ENCODE measurements at places on chromosomes 16 and 17.

- no peak for DNase-seq
Observed at GRCh38 chr16:50594308-50595260, 46.4 kb downstream of the NKD1 start.

GRCh38 chr17:29642171-29642611 lies 19.5 kb upstream of the CORO6 start:
- no peak for DNase-seq

DNA sequence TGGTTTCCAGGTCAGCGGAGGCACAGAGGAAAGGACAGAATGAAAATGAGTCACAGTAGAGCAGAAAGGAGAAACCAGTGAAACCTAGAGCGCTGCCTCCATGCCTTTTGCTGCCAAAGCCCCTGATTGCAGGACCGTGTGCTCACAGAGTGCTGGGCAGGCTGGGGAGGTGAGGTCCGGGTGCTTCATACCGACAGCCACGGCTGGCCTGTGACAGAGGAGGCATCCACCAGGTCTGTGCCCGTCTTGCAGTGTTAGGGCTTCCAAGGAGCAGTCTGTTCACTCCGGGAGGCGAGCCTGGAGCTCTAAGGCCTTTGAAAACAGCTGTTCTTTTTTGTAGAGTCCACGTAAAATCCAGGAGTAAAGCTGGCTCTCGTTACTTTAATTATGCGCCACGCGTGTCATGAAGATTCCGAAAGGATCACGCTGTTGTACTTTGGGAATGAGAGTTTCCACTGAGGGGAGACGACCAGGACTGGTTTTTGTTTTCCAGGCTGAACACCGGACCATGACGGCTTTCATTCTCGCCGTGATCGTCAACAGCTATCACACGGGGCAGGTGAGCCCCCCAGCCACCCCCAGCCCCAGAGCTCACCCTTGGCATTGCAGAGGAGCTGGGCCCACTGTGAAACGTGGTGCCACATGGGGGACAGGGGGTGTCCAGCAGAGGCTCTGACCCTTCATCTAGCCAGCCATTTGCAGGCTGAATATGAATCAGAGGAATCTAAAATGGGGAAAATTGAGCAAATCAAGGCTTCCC lies 108.5 kb upstream of the CHMP6 start:
- DNase-seq, result no peak

GRCh38 chr17:68662037-68662432 lies 60.9 kb upstream of the FAM20A start:
- no peak for DNase-seq

GRCh38 chr17:74148446-74148845 lies 55.0 kb upstream of the RPL38 start:
- DNase-seq, result no peak

- no peak for DNase-seq
Observed at GRCh38 chr16:79784007-79784406, 183.5 kb upstream of the MAF start.

DNA sequence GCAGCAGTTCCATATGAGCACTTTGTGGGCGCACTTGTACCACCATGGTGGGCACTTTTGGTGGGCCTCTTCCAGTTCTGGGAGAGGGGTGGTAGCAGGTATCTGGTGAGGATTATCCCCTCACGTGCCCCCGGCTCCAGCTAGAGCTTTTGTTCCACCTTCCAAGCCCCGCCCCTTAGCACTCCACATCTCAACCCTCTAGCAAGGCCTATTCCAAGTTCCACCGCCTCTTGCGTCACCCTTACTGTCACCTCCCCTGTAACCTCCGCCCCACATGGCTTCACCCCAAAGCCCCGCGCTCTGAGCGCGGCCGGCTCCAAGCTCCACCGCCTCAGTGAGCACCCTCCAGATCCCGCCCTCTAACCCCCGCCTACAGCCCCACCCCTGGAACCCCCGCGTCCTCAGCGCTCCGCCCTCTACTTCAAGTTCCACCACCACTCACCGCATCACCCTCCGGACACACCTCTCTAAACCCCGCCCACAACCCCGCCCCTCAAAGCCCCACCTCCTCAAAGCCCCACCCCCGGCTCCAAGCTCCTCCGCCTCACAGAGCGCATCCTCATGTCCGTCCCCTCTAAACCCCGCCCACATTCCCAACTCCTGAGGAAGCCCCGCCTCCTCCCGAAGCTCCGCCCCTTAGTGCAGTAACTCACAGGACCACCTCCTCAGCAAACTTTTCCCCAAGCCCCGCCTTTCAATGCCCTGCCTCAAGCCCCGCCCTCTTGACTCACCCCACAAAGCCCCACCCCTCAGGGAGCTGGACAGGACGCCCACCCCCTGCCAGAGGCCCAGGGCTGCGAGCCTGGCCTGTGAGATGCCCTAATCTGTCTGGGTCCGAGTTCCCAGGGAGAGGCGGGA lies 11.1 kb downstream of the SCN4A start:
- peak; percentile 72 for DNase-seq
